ENCODE measurements at places on chromosomes 1 and 21.

DNA sequence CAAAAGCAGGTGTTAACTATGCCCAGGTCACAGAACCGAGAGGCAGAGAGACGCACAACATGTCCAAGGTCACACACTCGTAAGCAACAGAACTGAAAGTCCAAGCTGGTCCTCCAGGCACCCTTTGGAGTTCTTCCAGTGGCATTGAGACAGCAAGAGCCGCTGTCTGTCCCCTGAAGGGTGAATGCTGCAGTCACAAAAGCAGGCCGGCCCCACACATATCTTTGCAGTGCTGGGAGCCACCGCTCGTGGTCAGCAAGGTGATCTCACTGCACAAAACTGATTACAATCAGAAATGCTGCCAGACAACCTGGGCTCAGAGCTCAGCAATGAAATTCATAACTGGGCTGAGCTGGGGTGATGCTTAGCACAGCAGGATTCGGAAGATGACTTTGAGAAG, 47.4 kb upstream of the RAB4A start:
- DNase-seq: no peak

GRCh38 chr1:227805606-227806197, 9.8 kb upstream of the PRSS38 start:
- no peak for DNase-seq

DNA sequence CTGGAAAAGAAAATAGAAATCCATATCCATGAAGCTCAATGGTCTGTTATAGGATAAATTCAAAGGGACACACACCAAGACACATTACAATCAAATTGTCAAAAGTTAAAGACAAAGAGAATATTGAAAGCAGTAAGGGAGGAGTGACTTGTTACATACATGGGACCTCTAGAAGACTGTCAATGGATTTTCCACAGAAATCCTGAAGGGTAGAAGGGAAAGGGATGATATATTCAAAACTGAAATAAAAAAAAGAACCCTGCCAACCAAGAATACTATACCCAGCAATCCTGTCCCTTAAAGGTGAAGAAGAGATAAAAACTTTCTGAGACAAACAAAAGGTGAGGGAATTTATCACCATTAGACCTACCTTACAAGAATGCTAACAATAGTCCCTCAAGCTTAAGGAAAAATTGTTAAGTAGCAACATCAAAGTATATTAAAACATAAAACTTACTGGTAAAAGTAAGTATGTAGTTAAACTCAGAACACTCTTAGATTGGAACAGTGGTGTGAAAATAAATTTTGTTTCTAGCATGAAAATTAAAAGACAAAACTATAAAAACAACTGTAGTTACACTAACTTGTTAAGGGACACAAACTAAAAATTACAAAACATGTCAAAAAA, 103.2 kb upstream of the APP start:
- no peak for DNase-seq

DNA sequence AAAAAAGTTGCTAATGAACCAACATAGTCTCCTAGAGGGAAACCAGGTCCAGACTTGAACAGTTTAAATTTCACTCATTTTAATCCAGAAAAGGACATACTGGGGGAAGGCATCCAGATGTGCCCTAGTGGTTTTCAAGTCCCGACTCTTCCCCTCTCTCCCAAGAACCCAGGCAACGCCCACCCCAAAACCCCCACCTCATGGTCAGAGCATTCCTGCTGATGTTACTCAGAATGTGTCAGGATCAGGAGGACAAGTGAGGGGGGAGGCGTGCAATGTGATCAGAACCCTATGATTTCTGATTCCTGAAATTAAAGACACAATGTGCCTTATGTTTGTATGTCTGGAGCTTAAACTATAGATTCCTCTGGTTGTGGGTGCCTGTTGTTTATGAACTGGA, 1.6 kb upstream of the CTSK start:
- DNase-seq: no peak

- no peak for DNase-seq
These were observed 9.7 kb upstream of the AADACL4 start for GRCh38 chr1:12634156-12634555.

- DNase-seq: no peak
These were observed 1.2 kb upstream of the LRRC53 start for GRCh38 chr1:74513411-74514300.

GRCh38 chr21:33496345-33496744, 4.8 kb upstream of the DNAJC28 start:
- DNase-seq: no peak

DNA sequence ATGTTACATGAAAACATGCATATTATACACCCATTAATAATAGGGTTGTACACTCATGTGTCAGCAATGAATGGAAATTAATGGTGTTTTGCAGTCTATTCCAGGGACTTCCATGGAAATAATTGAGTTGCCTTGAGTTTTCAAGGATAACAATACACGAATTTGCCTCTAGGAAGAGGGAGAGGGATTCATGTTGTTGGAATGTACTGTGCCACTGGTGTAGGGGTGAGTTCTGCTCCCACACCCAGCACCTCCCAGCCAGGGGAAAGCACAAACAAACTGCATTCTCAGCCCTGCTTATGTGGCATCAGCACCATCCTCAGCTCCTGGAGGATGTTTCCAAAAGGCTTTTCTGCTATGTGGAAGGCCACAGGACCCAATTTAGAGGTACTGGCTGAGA, 57.8 kb downstream of the BCAR3 start:
- DNase-seq: no peak

DNA sequence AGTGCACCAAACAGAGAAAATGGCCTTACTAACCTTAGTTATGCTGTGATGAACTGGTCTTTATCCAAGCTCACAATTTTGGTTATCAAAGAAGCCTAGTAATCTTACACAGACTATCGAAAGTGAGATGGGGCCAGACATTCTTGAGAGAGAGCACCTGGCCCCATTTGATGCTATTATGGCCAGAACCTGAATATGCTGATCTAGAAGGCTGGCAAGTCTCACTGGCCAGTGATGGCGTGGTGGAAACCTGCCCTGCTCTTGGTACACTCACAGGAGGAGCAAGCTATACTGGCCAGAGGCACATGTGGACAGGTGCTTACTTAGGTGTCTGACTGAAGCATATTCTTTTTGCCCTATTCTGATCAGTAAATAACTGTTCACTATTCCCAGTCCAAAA, 357.8 kb upstream of the ZRANB2 start:
- DNase-seq: no peak

GRCh38 chr1:155006601-155007101, 4.0 kb downstream of the ZBTB7B start:
- DNase-seq: no peak

DNA sequence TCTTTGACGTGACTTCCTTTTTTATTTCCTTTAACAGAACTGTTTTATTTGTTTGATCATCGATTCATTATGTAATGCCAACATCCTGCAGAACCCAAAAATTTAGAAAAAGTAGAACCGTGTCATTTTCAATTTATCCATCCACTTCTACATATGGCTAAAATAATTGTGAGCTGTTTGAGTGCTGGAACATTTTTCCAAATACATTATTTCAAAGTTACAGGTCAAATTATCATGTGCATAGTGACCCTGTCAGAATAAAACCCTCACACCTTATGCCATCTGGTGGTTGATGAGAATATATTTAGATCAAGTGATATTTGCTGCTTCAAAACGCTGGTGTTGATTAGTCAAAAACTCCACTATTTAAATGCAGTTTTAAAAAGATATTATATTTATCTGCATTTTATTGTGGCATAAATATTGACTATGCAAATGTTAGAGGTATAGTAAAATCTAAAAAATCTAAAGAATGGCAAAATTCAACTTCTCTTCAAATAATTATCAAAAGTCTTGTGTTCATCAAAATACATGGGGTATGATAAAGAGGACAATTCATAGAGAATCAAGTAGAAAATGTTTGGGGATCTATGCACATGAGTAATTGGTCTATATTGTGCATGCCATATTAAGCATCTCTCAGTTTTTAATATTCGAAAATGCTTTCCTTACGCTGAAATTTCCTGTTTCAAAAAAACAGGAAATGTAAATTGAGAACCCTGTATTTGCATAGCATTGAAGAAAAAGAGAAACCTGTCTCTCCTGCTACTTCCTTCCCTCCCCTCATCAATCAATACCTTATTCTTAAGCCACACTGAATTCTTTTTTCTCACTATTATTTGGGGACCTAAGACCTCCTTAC, 39.7 kb downstream of the UBE2U start:
- DNase-seq: no peak

DNA sequence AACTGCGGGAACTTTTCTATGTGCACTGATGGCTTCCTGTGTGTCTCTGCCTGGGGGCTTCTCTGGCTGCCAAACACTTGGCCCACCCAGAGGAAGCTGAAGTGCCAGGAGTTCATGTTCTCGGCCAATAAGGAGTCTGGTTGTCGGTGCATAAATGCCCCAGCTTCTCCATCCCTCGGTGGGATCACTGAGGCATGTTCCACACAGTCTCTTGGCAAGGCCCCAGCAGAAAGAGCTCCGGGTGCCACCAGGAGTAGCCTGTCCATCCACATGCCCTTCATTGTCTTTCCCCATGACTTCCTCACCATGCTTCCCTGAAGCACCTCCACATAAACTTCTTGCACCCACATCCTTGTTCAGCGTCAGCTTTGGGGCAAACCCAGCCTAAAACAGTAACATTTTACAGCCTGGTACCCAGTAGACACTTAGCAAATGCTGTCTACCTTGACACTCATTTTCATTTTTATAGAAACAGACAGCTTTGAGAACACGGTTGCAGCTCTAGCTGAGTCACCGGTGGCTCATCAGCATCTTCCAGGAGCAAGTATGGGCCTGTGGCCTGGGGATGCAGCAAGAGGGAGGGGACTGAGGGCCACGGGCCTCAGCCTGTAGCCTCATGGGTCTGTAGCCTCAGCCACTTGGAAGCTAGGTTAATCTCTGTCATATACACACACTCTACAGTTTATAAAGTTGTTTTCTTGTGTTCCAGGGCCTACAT, 14.8 kb upstream of the CDCP2 start:
- no peak for DNase-seq
